Caco-2 (cell line): ENCODE measurements at places on chromosomes 1 and 21.

GRCh38 chr1:43786201-43786958 lies 79.0 kb downstream of the ST3GAL3 start:
- no peaks in the 10 kb centered on the region for H3K36me3 ChIP-seq
- no peak overlapping the region for H3K27ac ChIP-seq
- H3K27me3 ChIP-seq = no peaks in the 10 kb centered on the region
- no peak for DNase-seq
- H3K4me3 ChIP-seq = no peak overlapping the region

- no peaks in the 10 kb centered on the region for H3K27me3 ChIP-seq
- no peak overlapping the region for H3K27ac ChIP-seq
- no peak overlapping the region for H3K4me3 ChIP-seq
- no peak for DNase-seq
Measured at GRCh38 chr1:30140566-30140965, 582.8 kb downstream of the MATN1 start.

- peaks cover 18% of the 10 kb centered on the region for H3K4me1 ChIP-seq
- peak; percentile 57 for DNase-seq
- H3K4me3 ChIP-seq = no peak overlapping the region
- H3K27me3 ChIP-seq = no peaks in the 10 kb centered on the region
Measured at GRCh38 chr1:206521127-206521526, 13.8 kb downstream of the RASSF5 start.

DNA sequence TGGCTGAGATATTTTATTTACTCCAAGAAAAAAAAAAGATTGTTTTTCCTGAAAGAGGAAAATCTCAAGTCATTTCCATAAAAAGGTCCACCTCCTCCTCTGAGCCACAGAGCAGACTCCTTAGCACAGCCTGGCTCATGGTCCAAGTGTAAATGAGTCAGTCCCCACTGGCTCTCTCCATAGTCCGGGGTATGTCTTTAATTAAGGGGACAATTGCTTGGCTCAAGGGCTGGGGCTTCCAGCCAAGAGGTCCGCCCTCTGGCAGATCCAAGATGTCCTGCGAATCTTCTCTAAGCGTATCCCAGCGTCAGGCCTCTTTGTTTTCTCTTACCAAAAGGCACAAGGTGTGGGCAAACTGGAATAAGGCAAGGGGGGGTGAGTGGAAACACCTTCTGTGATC lies 33.3 kb downstream of the FOXD2 start:
- no peaks in the 10 kb centered on the region for H3K36me3 ChIP-seq
- H3K27me3 ChIP-seq = no peaks in the 10 kb centered on the region
- H3K4me1 ChIP-seq = peaks cover 12% of the 10 kb centered on the region

GRCh38 chr1:207308451-207309190 lies 12.9 kb upstream of the CD55 start:
- H3K36me3 ChIP-seq = no peaks in the 10 kb centered on the region
- H3K27me3 ChIP-seq = no peaks in the 10 kb centered on the region
- no peak overlapping the region for H3K27ac ChIP-seq
- DNase-seq = no peak
- H3K4me3 ChIP-seq = no peak overlapping the region

DNA sequence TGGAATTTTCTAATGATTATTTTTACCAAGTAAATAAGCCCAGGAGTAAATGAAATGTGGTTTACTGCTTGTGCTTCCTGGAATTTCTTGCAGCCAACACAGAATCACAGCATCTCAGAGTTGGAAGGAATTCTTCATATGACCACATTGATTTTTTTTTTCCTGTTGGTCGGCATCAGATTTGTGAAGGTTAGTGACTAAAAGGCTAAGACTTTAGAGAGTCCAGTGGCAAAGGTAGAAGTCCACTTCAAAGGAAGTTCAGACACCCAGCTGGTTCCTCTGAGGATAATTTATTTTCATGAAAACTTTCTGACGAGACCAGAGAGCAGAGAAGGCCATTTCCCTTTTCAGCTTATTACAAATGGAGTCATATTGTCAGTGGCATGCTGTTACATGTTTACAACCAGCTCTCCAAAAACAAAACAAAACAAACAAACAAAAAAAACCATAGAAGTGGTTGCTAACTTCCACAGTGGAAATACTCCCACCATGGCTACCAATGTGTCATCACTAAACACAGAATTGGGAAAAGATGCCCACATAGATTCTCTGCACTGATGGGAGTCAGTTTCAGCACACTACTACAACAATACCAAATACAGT lies 77.2 kb upstream of the CDC42BPA start:
- H3K27ac ChIP-seq = peak overlapping the region; percentile 69
- DNase-seq = no peak
- H3K27me3 ChIP-seq = no peaks in the 10 kb centered on the region
- no peak overlapping the region for H3K4me3 ChIP-seq
- no peaks in the 10 kb centered on the region for H3K36me3 ChIP-seq

DNA sequence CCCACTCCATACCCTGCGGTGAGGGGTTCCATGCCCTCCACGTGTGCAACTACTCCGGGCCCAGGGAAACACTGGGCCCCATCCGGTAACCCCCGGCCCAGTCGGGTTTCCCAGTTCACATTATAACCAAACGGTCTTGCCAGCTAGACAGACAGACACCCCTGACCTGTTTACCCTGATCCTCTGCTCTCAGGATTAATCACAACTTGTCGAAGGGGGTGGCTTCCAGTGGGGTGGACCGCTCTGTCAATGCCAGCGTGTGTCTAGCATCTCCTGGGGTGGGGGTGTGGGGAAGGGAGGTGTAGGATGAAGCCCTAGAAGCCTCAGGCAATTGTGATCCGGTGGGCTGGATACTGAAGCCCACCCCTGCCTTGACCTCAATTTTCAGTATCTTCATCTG lies 4.6 kb upstream of the OLIG2 start:
- H3K36me3 ChIP-seq = no peaks in the 10 kb centered on the region
- no peak overlapping the region for H3K4me3 ChIP-seq
- H3K27me3 ChIP-seq = no peaks in the 10 kb centered on the region; the same call in 1 of the 2 replicates
- no peak overlapping the region for H3K27ac ChIP-seq
- H3K4me1 ChIP-seq = no peaks in the 10 kb centered on the region

DNA sequence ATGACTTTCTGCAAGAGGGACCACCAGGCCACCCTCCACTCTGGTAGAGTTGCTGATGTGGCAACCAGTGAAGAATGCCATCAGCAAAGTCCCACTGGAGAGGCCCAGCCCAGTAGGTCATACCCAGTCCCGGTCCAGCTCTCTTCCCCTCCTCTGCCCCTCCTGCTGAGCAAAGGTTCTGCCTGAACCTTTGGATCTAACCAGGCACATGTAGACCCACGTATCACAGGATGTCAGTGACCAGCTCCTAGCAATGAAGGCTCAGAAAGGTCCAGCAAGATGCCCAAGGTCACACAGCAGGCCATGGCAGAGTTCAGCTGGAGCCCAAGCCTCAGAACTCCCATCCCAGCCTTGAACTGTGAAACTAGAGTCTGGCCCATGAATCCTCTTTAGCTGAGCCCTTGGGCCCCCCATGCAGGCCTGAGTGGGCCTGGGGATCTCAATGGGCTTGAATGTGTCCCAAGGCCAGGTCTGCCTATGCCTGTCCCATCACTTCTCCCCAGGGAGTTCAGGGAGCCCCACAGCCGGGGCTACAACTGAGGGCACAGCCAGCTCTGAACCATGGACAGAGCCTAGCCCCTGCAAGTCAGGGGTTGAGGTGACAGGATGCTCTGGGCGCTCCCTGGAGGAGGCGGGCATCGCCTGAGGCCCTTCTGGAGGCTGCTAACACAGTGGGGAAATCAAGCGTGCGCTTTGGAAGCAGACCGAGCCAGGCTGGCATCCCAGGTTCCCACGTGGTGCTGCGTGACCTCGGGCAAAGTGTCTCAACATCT lies 21.4 kb upstream of the PADI1 start:
- H3K4me3 ChIP-seq = no peak overlapping the region
- no peaks in the 10 kb centered on the region for H3K4me1 ChIP-seq
- no peaks in the 10 kb centered on the region for H3K36me3 ChIP-seq

GRCh38 chr1:219784660-219785381 lies 143.5 kb downstream of the SLC30A10 start:
- no peaks in the 10 kb centered on the region for H3K27me3 ChIP-seq
- no peaks in the 10 kb centered on the region for H3K36me3 ChIP-seq
- DNase-seq = no peak
- no peaks in the 10 kb centered on the region for H3K4me1 ChIP-seq
- H3K27ac ChIP-seq = no peak overlapping the region
- H3K4me3 ChIP-seq = no peak overlapping the region

GRCh38 chr1:198734323-198735008 lies 95.6 kb downstream of the PTPRC start:
- no peak overlapping the region for H3K4me3 ChIP-seq
- no peaks in the 10 kb centered on the region for H3K4me1 ChIP-seq
- H3K27ac ChIP-seq = no peak overlapping the region
- no peak for DNase-seq
